ENCODE measurements at places on chromosomes 6 and 20.

DNA sequence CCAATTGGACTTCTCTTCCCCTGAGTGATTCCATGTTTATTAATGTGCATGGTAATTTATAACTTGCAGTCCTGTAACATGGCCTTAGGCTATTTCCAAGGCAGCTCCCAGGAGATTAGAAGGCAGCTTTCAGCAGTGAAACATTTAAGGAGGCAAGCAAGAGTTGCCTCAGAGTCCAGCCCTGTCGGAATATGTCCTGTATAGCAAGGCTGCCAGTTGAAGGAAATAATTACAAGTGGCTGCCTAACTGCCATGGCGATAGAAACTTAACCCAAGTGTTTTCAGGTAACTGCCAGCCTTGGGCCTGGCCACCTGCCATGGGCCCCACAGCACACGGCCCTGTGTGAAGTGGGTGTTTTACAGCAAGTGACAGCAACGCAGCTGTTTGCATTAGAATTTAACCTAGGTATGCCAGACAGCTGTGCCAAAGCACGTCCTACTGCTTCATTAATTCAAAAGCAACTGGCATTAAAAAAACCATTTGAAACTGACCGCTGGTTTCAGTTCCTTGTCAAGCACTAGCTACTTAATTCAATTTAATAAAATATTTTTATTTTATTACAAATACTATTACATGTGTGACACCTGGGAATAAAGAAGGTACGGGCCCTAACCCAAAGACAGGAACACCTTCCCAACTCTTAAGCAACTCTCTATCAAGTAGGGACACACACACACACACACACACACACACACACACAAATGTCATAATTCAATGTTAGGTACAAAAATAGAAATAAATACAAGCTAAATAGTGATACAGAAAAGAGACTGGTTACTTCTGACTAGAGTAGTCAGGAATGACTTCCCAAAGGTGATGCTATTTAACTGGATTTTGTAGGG is 151.8 kb upstream of the HEY2 start:
- DNase-seq, result no peak

DNA sequence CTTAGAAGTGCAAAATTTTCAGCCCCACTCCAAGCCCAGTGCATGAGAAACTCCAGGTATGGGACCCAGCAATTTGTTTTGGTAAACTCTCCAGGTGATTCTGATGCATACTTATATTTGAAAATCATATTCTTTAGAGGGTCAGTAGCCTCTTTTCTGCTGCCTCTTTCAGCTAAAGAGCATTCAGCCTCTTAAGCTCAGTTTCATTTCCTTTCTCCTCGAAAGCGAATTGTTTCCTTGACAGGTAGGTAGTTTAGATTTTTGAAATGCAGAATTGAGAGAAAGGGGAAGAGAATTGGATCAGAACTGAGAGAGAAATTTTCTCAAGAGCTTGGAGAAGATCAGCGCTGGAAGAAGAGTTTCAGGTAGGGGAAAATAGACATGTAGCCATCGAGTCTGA is 995.8 kb upstream of the FLRT3 start:
- DNase-seq, result no peak

- no peak for DNase-seq
Observed at GRCh38 chr6:2804516-2804915, 37.1 kb downstream of the SERPINB1 start.

GRCh38 chr6:170111141-170111664 is 179.7 kb downstream of the DLL1 start:
- DNase-seq, result no peak

DNA sequence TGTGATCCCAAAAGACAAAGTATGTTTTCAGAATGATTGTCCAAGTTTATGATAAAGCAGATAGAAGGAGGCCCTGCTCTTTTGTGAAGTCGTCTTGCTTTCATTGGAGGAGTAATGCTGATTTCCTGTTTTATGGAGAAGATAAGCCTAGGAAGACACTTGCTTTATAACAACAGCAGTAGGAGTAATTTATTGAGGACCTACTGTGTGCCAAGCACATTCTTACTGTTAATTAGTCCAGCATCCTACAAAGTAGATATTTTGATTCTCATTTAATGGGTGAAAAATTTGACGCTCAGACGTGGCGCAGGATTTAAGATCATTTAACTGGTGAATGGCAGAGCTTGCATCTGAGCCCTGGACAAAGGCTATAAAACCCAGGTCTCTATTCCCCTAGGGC is 87.6 kb downstream of the ZDHHC14 start:
- DNase-seq, result no peak

DNA sequence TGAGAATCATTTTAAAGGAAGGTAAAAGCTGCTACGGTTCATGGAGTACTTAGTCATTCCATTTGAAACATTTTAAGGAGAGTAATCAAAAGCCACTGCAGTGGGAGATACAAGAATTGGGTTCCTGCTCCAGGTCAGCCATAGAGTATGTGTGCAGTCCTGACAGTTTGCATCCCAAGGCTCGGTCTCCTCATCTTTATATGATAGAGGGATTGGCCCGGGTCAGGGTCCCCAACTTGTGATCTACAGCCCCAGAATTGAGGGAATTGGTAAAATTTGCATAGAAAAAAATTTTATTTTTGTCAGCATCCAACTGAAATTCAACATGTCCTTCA is 147.4 kb upstream of the PRND start:
- no peak for DNase-seq

GRCh38 chr20:45061244-45061643 is 39.7 kb downstream of the KCNS1 start:
- no peak for DNase-seq

DNA sequence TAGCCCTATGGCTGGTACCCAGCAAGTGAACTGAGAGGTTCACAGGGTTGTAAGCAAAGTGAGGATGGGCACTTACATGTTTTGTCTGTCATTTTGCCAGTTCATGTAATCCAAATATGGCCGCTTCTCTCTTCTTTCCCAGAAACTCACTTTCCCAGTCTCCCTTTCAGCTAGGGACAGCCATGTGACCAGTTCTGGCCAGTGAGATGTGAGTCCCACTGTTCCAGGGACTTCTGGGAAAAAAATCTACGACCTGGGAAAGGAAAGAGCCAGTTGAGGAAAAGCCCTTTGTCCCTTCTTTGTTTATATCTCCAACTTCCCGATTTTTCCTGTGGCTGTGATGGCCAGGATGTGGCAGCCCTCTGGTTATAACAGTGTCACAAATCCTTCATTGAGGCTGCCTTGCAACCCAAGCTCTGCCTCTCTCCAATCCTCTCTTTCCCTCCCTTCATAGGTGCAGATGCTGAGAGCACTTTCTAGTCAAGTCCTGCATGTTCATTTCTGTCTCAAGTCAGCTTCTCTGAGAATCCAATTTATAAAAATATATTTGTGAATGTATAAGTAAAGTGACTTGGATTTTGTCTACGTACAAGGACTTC is 148.6 kb upstream of the ZFP64 start:
- DNase-seq, result no peak

- no peak for DNase-seq
Observed at GRCh38 chr20:23570178-23570760, 2.0 kb upstream of the CST9L start.

DNA sequence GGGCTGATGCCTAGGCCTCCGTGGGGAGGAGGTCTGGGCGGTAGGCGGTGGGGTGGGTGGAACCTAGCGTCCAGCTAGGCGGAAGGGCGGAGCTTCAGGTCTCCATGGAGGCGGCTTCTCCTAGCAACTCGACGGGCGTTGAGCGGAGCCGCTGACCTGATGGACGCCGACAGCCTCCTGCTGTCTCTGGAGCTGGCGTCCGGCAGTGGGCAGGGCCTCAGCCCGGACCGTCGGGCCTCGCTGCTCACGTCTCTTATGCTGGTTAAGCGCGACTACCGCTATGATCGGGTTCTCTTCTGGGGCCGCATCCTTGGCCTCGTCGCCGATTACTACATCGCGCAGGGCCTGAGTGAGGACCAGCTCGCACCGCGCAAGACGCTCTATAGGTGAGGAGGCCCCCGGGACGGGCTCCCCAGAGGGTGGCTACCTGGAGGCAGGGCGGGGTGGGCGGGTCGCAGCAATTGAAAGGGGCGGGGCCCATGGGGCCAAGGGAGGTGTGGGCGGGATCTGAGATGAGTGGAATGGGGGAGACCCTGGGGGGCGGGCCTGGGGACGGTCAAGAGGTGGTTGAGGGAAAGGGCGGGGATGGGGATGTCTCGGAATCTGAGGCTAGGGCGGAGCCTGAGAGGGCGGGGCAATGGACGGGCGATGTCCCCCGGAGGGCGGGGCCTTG is at the start of gene RSPH9:
Gene RSPH9, plus strand, starts transcription at position 97 of the 673 bp plus-strand sequence. Its CDS starts 63 bp downstream, at position 160.
- no peak for DNase-seq

- DNase-seq, result no peak
Observed at GRCh38 chr6:134436281-134436815, 118.4 kb upstream of the SGK1 start.

DNA sequence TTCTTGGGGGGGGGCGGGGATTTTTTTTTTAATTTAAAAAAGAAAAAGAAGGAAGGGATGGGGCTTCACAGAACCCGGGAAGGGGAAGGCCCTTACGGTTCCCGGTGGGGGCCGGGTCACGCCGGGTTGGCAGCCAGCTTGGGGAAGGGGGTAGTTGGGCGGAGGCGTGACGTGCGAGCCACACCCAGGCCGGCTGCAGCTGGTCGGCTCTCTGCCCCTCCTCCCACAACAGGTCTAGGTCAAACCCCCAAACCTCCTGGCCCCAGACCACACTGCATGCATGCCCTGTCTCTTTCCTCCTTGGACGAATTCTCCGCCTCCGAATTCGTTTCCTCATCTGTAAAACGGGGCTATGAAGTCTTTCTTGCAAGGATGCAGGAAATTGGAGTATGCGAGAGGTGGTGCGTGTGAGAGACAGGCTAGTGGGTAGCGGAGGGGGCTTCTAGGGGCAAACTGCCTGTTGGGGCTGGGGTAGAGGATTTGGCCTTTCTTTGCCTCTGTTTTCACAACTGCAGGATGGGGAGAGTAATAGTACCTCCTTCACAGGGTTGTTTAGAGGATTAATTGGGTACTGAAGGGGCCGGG is 828 bp downstream of the HCK start:
- DNase-seq, result no peak

- no peak for DNase-seq
Observed at GRCh38 chr6:43774776-43775534, 4.9 kb downstream of the VEGFA start.

GRCh38 chr20:24943196-24943595 is 5.9 kb upstream of the CST7 start:
- no peak for DNase-seq

GRCh38 chr6:31582230-31582643 is at the start of gene LTB:
Gene LTB (minus strand): TSS chr6:31582424. CDS start chr6:31582417, 7 bp downstream.
- no peak for DNase-seq

GRCh38 chr6:134168590-134169208 is 116.3 kb upstream of the SLC2A12 start:
- no peak for DNase-seq

GRCh38 chr6:45590696-45591184 is 213.0 kb upstream of the SUPT3H start:
- DNase-seq, result no peak

- DNase-seq, result no peak
Observed at GRCh38 chr6:42740725-42741124, 5.2 kb downstream of the TBCC start.

GRCh38 chr6:81636930-81637568 is 115.4 kb downstream of the TENT5A start:
- DNase-seq, result no peak

DNA sequence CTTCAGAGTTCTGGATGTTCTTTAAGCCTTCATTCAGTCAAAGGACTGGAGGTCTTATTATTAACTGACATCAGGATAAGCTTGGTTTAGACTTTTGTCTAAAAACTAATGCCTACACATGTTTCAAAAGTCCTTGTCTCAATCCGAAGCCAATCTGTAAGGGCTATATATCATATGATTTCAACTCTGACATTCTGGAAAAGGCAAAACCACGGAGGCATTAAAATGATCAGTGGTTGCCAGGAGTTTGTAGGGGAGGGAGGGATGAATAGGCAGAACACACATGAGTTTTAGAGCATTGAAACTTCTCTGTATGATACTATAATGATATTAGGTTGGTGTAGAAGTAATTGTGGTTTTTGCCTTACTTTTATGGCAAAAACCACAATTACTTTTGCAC is 1285.8 kb upstream of the CITED2 start:
- no peak for DNase-seq

- DNase-seq, result peak; percentile 37
Observed at GRCh38 chr20:12970372-12970821, 38.4 kb upstream of the SPTLC3 start.

- no peak for DNase-seq
Observed at GRCh38 chr6:111951497-111952085, 78.3 kb upstream of the FYN start.

GRCh38 chr20:20399531-20400500 is 31.9 kb downstream of the INSM1 start:
- no peak for DNase-seq

DNA sequence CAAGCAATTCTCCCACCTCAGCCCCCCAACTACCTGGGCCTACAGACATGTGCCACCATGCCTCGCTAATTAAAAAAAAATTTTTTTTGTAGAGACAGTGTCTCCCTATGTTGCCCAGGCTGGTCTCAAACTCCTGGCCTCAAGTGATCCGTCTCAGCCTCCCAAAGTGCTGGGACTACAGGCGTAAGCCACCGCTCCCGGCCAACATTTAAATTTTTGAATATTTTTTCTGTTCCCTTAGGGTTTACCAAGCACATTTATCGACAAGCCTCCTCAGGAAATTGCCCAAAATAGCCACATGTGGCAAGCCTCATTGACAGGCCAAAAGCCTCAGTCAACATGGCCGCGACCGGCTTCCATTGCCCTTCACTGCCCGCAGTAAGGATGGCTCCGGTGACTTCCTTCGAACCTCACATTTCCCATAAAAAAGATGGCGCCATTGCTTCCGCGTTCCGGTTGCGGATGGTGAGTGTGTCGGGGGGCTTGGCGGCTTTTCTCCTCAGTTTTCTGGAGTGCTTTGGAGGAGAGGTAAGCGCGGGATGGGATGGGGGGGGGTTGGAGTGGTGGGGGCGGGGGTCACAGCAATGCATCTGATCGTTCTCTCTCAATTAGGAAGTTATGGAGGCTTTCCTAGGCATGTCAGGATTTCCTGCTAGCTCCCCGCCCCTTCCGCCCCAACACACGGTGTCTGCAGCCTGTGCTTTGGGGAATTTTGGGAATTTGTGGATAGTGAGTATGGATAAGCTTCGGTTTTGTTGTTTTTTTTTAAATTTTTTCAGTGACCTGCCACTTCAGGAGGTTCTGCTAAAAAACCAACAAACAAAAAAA is at the start of gene SHLD1:
Gene SHLD1, plus strand, starts transcription at position 450 of the 828 bp plus-strand sequence. CDS start 22,465 bp downstream, outside the sequence.
- DNase-seq, result peak; percentile 78

DNA sequence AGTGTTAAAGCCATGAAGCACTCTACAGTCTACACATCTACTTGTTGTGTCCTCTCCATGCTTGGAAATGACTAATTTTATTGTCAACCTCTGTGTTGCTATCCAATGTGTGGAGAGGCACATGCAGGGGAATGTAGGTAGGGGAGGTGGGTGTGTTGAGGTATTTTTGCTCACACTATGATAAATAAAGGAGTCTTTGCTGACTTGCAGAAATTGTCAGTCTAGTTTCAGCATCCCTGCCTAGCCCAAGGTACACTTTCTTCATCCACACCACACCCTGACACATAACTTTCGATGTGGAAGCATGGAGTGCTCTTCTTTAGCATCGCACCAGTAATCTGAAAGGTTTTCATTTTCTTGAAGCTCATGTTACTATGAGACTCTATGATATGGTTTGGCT is 264.0 kb downstream of the TRDN start:
- DNase-seq, result no peak

Data from NCI-H1694 (cell line).